ENCODE measurements at places on chromosomes 7 and 10.
A peak's percentile ranks its signal among the peaks of the same experiment; 100 is the strongest.

GRCh38 chr7:117858712-117859111 lies 14.5 kb downstream of the CTTNBP2 start:
- no peak for DNase-seq

- no peak for DNase-seq
Measured at GRCh38 chr10:31977440-31978155, 49.0 kb upstream of the ARHGAP12 start.

DNA sequence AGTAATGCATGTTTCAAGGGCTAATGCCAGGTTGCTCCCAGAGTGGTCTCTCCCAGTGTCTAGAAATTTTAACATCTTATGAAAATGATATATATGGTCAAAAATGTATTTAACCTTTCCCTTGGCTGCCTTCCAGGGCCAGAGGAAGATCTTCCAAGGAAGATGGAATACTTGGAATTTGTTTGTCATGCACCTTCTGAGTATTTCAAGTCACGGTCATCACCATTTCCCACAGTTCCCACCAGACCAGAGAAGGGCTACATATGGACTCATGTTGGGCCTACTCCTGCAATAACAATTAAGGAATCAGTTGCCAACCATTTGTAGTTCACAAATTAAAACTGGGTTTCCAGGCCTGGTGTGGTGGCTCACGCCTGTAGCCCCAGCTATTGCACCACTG lies 9.0 kb downstream of the GATAD1 start:
- no peak for DNase-seq

- no peak for DNase-seq
Measured at GRCh38 chr10:124179308-124180043, 86.1 kb upstream of the CHST15 start.

GRCh38 chr10:27526242-27526641 lies 22.1 kb downstream of the RAB18 start:
- DNase-seq, result no peak

GRCh38 chr10:21150166-21150565 lies 253.1 kb upstream of the NEBL start:
- DNase-seq, result no peak

DNA sequence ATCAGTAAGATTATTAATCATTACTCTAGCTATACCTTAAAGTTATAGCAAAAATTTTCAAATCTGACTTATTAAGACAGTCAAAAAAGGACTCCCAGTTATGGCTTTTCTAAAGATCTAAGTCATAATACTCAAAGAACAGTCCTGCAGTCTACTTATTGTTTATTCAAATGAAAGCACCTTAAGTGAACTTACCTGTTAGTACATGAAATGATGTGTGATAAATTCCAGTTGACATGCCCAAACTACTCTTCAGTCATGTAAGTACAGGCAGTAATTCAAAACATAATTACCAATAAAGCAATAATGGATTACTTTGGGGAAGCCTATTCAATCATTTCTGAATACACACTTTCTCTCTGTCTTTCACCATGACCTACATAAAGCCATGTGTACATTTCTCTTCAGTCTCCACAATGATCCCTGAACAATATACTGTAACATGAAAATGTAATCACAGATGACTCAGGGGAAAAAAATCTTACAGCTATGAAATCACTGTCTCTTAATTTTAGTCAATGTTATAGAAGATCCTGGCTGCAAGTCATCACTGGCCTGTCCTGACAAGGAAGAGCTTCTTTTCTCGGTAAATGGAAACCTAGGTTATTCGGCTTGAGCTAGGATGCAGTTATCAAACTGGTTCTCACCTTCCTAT lies 420.7 kb upstream of the LRRTM3 start:
- DNase-seq, result no peak

- DNase-seq, result no peak
Measured at GRCh38 chr7:158329014-158329610, 258.5 kb downstream of the PTPRN2 start.

- no peak for DNase-seq
Measured at GRCh38 chr10:3323865-3324498, 151.4 kb upstream of the PITRM1 start.

GRCh38 chr7:128410451-128410753 lies 620 bp upstream of the IMPDH1 start:
- DNase-seq, result no peak

- no peak for DNase-seq
Measured at GRCh38 chr7:128922496-128923410, 12.2 kb upstream of the KCP start.

GRCh38 chr10:132129431-132129830 lies 57.3 kb upstream of the DPYSL4 start:
- DNase-seq, result no peak

GRCh38 chr10:121974535-121975294 lies at the start of gene NSMCE4A:
NSMCE4A (minus strand) TSS chr10:121975217; CDS start chr10:121975165, 52 bp downstream.
- DNase-seq, result peak; percentile 63
